ENCODE measurements at places on chromosomes 2 and 18.

GRCh38 chr2:221518201-221518934, 53.7 kb downstream of the EPHA4 start:
- DNase-seq, result no peak

GRCh38 chr18:70024093-70024492, 76.4 kb upstream of the CD226 start:
- DNase-seq, result no peak

DNA sequence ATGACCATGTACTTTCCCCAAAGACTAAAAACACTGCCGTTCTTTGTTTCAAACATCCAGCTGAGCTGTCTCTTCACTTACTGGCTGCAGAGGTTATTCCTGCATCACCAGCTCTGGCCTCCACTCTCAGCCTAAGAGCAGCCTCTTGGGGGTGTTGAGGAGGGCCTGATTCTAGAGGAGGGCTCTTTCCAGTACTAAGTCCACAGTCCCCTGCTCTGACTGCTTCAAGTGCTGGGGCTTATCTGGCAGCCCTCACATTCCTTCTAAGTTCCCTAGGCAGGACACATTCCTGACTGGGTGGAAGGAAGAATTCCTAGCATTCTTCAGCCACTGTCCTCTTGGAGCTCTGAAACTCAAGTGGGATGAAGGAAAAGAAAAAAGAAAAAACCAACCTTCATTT, 32.9 kb upstream of the EHBP1 start:
- DNase-seq, result no peak

DNA sequence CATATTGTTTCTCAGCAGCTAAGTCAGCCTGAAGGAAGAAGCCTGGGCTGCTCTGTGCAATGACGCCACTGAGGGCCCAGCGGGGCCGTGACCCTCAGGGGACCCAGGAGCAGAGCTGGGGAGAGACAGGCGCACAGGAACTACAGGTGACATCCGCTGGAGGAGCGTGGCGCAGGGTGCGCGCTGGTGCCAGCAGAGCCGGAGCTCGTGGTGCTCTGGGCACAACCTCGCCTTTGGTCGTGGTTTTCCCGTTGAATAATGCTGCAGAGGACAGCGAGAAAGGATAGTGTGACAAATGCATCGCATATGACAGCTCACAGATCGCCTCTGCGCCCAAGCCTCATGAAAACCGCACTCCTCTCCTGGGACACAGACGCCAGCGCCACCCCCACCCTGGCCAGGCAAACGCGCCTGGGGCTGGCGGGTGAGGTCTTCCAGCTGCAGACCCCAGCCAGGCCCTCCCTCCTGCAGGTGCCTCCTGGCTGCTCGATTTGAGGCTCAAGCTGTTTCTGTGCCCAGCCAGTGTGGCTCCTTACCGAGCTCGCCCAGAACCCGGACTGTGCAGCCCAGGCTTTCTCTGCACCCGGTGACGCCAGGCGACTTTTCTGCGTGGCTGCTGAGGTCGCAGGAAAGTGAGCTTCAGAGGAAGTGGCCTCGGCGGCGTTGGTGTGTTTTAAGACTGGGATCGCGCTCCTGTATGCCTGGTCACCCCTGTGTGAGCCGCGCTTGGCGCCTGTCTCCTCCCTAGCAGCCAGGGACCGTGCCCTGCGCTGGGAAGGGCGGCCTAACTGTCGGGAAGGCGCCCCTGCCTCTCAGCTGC, 583.1 kb upstream of the HS6ST1 start:
- no peak for DNase-seq
